ENCODE measurements at places on chromosomes 13 and 19.

DNA sequence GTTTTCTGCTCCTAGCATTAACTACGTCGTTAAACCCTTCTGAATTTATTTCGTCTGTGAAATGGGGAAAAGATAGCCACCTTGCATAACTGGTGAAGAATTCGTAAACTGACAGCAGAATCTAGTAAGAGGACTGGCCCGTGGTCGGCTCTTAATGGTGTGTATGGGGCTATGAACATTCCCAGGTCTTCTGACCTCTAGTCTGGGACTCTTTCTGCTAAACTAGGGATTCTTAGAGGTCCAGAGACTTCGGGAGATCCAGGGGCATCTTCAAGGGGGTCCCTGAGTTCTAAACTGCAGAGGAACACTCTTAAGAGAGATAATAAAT lies 231.1 kb upstream of the SERP2 start:
- no peak for DNase-seq

DNA sequence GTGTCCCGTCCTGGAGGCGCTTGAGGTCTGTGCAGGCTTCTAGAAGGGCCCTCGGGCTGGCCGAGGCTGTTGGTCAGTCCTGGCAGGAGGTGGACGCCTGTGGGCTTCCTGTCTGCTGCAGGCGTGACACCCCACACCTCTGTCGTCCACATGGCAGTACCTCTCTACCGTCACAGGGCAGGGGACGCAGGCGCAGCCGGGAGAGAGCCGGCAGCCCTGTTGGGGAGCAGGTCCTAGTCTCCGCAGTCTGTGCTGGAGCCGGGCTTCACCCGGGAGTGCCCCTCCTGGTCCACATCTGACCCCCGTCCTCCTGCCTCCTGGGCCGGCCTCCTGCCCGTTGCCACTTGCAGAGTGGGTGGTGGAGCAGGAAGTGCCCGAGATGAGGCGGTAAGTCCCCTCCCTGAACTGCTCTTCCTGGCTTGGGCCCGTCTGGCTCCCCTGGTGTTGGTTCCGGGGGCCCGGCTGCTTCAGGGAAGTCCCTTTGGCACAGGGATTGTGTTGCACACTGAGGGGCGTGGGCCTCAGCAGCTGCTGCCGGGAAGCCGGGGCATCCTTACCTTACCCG lies 106.0 kb downstream of the KDM4B start:
- no peak for DNase-seq

DNA sequence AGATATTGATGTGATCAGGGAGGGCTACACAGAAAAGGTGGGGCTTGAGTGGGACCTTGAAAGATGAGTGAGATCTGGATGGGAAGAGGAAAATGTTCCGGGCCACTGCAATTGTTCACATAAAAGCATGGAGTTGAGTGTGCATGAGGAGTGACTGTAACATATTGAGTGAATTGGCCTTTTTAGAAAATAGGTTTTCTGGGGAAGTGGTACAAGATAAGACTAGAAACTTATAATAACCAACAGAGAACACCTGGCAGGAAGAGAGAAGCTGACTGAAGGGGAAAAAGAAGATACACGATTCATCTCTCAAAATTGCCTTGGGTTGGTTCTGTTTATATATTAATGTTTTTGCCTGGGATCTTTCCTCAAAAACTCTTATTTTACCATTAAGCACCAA lies 32.2 kb downstream of the SLC10A2 start:
- DNase-seq: no peak

- DNase-seq: no peak
Observed at GRCh38 chr19:13937479-13938300, 527 bp downstream of the PODNL1 start.

- peak; percentile 12 for DNase-seq
Observed at GRCh38 chr19:51712461-51713081, 11.2 kb downstream of the HAS1 start.

Measured in GM18507 (cell line).